Temporal lobe (tissue), 4 donors: ENCODE measurements at places on chromosomes 4 and X. TPM values are rescaled to one million over a fixed set of nuclear protein-coding genes. Genes with fewer than 3 reads are reported as not detected.

The BST1 gene
- total RNA-seq, result 2.7 TPM

The SLC16A2 gene
- 16.2 TPM for total RNA-seq

The DTHD1 gene
- total RNA-seq, result 0.74 TPM

The SFRP2 gene
- 2.7 TPM for total RNA-seq

The CNKSR2 gene
- total RNA-seq, result 138 TPM

The CXXC4 gene
- 102 TPM for total RNA-seq

The NAT8L gene
- total RNA-seq, result 10.8 TPM

The DDX53 gene
- not detected for total RNA-seq

The FAT1 gene
- 32.7 TPM for total RNA-seq

The LUZP4 gene
- total RNA-seq, result not detected

The IL15 gene
- 0.25 TPM for total RNA-seq

The CRMP1 gene
- 551 TPM for total RNA-seq

The MGAT4D gene
- total RNA-seq, result not detected

The SLIT2 gene
- 15.7 TPM for total RNA-seq

The FRAS1 gene
- total RNA-seq, result 11.3 TPM

The MXRA5 gene
- 2.7 TPM for total RNA-seq

The FDCSP gene
- total RNA-seq, result not detected

The HOPX gene
- 58.0 TPM for total RNA-seq

The DUSP9 gene
- 1.7 TPM for total RNA-seq

The CT45A3 gene
- total RNA-seq, result not detected
